ENCODE measurements at places on chromosomes 4 and X.

GRCh38 chr4:94455081-94455480 lies 3.3 kb downstream of the PDLIM5 start:
- DNase-seq = no peak

DNA sequence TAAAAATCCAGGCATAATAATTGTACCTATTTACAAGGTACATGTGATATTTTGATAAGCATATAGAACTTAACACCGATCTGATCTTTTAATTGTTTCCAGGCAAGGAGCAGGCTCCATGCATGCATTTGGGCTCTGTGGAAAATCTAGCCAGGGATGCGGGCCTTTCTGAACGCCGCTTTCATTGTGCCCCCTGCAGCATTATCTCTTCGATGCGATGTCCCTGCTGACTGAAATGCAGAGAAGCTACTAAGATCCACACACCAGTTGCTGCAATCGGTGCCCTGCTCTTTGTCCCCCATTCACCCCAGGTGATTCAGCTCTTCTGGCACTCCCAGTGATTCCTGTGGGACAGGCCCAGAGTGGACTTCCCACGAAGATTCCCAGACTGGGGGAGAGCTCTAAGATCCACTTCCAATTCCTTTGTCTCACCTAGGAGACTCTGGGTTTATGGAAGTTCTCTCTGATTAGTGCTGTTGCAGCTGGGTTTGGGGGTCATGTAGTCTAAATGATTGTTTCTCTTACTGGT lies 254.3 kb upstream of the AGA start:
- no peak for DNase-seq

- DNase-seq = no peak
Measured at GRCh38 chr4:151641167-151641566, 119.6 kb downstream of the GATB start.

DNA sequence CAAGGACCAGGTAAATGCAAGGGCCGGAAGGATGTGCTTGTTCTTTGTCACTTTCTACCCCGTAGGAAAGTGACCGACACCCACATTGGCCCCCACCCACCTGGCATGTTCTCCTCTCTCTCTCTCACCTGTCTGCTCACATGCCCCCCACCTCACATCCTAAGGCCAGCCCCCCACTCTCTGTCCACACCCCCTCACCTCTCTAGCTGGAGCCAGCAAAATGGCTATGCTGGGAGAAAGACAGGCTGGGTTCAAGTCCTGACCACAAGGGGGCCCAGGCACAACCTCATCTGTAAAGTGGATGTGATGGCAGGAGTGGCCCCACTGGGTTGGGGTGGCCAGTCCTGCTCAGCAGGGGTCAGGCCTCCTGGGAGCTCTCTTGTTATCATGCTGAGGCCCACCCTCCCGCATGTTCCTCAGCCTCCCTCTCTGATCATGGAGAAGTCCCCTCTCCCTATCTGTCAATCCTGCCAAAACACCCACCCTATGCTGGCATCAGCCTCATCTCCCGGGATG lies 1.7 kb upstream of the PPP2R2C start:
- no peak for DNase-seq

GRCh38 chr4:76518241-76518640 lies 83.2 kb downstream of the SHROOM3 start:
- no peak for DNase-seq

Measured in NCI-H1436 (cell line).